Vagina (tissue), 2 donors: ENCODE measurements at places on chromosomes 3 and 15. TPM values are rescaled to one million over a fixed set of nuclear protein-coding genes. Genes with fewer than 3 reads are reported as not detected.

DNA sequence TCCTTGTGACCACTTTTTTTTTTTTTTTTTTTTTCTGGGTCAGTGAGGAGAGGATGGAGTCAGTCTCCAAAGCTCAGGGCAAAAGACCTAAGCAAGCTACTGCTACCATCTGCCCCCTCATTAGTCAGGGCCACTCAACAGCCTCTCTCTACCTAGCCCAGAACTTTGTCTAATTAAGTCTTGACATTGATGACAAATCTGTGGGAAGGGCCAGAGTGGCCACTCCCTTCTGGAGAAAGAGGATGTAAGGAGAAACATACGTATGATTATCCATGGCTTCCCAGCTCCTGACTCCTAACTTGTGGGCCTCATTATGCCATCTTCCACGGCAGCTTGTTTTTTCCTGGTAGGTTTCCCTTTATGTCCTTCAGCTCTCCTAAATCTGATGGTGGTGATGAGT, 37.9 kb downstream of the NR1I2 start:
- DNase-seq: no peak

- DNase-seq: no peak
Observed at GRCh38 chr3:54222316-54222715, 100.0 kb downstream of the CACNA2D3 start.

DNA sequence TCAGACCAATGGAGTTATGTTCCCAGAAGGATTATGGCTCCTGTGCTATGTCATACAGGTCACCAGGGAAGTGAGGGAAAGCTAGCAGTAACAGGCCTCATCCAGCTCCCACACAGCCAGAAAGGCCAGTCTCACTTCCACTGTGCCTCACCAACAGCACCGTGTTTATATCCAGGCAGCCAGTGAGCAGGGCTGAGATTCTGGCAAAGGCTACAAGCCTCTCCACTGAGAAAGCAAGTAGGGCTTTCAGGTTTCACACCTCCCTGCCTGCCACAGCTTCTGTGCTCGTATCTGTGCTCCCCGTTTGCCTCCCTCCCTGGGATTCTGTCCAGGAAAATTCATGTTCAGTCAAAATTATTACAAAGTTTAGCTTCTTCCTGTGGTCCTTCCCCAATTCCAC, 14.9 kb upstream of the CFAP20DC start:
- DNase-seq: no peak

GRCh38 chr3:109140318-109140717, 3.8 kb downstream of the C3orf85 start:
- DNase-seq: no peak

DNA sequence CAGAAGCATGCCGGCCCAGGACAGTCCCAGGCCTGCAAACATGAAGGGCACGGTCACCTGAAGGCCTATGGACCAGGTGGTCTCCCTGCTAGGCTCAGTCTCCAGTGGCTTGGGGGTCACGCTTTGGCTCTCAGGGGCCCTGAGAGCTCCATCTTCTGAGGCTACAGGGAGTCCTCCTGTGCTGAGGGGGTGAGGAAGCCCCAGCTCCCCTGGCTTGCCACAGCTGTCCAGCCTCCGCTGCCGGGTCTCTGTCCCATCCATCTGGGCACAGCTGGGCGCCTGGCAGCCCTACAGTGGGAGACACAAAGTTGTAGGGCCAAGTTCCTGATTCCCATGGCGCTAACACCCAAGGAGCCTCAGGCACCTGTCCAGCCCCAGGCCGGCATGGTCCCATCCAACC, 16.0 kb downstream of the SLC41A3 start:
- DNase-seq: no peak

- no peak for DNase-seq
Observed at GRCh38 chr3:40465111-40465407, 7.9 kb downstream of the RPL14 start.

DNA sequence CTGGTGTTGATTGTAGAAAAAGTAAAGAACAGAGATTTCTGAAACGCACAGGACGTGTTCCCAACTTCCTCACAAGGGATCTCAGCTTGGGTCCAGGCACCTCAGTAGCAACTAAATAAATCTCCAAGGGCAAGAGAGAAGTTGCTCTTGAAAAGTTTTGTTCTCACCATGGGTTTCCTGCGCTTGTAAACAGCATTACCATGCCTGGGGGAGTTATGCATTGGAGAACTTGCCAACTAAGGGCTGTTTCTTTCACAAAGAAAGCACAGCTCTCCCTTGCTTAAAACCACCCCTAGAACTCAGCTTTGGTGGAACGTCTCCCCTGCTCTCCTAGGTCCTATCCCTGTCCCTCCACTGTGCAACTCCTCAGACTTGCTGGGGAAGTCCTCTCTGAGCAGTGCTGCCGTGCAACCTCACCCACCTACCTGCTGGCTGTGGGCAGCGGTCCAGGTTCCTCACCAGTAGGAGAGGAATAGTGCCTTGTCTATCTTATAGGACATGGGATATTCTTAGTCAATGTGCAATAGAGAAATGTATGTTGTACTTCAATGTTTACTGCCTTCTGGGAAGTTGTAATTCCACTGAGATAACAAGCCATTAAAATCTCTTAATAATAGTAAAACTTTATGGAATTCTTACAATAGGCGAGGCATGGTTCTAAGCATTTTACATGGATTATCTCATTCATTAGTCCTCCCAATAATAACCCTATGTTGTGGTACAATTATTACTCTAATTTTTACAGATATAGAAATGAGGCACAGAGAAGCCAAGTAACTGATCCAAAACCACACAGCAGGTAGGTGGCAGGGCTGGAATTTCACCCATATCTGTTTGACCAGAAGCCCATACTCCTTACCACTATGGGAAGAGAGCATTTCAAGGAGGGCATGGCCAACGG, 51.5 kb downstream of the UMPS start:
- DNase-seq: no peak

DNA sequence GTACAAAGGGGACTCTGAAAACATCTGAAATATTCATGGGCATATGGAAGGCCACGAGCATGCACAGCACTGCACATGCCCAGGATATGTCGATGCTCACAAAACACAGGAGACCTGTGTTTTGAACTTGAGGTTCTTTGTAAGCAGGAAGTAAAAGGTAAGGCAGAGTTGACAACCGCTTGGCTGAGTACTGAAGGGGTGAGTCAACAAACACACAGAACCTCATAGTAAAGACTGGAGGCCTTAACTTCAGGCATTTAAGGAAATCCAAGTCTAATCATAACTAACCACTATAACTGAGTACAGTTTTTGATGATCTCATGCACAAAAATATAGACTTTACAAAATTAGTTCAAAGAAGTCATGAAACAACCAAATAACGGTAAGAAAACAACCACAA, 80.6 kb downstream of the MYO9A start:
- DNase-seq: no peak

Gene TIGIT
- 8.6 TPM for total RNA-seq
